ENCODE measurements at places on chromosomes 3 and 15.

DNA sequence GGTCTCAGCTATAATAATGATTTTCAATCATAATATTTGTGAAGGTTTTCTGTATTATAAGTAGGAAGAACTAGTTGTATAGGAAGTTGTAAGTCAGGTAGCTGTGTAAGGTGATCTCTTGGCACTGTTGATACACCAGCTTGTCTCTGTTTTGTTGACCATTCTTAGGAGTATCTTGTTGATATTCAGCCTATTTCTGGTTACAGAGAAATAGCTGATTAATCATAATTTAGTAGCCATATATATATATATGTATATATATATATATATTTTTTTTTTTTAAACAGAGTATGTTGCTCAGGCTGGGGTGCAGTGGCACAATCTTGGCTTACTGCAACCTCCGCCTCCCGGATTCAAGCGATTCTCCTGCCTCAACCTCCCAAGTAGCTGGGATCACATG lies 20.2 kb downstream of the AKAP13 start:
- no peak for DNase-seq

DNA sequence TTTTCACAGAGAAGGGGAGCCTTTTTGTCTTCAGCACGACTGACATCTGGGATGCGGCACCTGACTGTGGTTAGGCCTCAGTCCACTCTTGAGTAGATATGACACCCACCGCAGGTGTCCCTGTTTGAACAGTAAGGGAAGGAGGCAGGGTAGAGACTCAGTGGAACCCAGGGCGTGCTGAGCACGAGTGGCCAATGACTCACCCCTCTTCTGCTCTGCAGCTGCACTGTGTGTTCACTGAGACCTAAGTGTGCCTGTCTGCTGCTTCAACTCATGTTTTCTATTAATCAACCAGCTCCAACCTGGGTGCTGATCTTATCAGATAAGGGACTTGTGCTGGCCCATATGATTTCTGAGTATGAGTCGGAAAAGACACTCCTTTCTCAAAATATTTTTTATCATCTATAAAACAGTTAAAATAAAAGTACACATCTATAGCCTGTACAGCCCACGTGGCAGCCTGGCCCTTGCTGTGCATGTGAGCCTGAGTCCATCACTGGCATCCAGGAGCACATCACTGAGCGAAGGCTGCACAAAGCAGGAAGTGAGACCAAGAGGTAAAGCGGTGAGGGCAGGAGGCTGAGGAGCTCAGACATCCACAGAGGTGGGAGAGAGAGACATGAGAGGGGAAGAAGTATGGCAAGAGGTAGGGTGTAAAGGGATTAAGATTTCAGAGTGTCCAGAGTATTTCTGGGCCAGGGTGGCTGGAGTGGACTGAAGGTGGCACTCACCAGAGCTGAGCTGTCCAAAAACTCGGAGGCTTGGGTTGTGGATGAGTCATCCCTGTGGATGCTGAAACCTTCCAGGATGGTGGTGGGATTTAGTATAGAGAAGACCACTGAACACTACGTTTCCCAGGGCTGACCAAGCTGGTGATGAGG lies 49.2 kb downstream of the SLC41A3 start:
- DNase-seq: no peak

DNA sequence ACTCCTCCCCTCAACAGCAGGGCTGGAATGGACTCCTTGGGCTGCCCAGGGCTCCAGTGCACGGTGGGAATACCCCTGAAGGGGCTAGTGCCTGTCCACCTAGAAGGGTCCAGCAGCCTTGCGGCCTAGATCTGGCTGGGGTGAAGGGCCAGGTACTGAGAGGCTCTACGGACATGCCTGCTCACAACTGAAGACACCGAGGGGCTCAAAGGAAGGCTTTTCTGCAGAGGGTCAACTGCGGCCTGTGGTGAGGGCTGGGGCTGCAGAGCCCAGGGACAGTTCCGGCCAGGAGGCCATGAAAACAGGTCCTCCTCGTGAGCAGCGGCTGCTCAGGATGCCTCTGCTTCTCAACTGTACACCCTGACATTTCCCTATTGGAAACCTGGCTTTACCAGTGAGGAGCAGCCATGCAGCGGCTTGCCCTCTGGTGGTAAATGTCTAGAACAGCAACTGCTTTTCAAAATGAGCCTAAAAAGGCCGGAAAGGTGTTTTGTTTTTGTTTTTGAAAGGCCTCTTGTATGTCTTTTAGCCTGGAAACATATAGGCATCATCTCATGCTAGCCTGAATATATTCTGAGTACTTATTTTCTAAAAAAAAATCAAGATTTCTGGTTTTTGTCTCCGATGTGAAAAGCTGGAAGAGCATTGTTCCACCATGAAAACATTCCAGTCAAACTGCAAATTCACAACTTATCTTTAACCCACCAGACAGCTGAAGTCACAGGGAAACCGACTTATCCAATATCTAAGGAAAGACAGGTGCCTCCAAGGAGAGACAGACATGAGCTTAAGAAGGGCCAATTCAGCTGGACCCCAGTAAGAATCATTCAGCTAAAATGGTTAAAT lies 163.4 kb downstream of the KLF13 start:
- no peak for DNase-seq

DNA sequence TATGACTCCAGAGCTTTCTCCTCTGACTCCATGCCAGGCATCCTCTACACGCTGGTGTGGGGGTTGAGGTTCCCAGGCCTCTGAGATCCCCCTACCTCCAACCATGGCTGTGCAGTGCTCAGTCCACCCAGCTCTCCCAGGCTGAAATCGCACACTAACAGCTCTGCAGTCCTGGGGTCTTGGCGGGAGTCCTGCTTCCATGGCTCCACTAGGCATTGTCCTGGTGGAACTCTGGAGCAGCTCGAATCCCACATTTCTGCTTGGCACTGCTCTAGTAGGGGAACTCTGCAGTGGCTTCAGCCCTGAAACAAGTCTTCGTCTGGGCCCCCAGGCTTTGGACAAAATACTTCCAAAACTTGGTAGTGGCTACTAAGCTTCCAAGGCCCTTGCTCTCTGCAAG lies 50.7 kb downstream of the ROPN1B start:
- DNase-seq: no peak

DNA sequence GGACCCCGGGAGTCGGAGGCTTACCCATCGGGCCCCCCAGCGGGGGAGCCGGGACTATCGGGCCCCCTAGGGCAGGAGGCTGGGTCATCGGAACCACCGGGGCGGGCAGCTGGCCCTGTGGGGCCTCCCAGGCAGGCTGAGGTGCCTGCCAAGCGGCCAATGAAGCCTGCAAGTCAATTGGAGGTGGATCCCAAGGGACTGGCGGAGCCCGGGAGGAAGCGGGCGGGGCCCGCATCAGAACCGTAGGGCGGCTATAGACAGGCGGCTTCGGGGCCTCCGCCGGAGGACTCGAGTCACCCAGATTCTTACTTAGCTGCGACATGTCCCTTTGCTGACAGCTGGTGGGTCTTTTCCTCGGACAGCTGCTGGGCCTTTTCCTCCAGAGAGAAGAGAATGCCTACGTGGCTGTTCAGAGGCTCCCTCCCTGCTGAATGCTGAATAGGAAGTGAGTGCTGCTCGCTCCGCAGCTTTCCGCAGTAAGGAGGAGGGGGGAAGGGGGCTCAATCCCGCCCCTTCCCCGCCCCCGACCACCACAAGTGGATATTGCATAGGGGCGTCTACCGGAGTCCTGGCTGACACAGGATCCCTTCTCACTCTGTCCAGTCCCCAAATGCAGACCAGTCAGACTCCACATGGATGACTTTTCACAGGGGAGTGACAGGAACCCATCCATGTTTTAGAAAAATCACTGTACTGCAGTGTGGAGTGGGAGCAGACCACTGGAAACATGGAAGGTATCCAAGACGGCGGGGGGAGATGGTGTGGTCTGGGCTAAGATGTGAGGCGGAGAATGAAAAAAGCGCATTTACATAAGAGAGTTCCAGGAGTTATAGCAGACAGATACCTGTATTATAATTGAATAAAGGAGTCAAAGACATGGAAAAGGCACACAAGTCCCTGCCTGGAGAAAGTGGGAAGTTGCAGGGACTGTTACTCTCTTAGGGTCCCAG lies at the start of gene MAGEL2:
TSS of gene MAGEL2 (minus strand) at position 447 of the 950 bp plus-strand sequence. CDS start at position 322, 125 bp downstream.
- DNase-seq: no peak

DNA sequence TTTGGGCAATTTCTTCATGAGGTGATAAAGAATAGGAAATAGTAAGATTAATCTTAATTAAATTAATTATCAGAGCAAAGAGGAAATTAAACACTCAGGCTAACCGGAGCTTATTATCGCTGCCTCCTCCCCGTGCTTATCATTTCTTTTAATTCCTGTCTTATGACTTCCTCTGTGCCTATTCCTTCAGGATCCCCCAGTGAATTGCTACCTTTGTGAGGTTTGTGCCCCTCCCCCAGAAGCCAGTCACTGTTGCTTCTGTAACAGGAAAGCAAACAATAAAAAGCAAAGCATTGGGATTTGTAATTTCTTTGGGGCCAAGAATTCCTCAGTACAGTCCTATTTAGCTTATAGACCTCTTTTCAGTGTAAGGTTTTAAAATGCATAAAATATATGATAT lies 164.5 kb downstream of the CADPS start:
- no peak for DNase-seq

DNA sequence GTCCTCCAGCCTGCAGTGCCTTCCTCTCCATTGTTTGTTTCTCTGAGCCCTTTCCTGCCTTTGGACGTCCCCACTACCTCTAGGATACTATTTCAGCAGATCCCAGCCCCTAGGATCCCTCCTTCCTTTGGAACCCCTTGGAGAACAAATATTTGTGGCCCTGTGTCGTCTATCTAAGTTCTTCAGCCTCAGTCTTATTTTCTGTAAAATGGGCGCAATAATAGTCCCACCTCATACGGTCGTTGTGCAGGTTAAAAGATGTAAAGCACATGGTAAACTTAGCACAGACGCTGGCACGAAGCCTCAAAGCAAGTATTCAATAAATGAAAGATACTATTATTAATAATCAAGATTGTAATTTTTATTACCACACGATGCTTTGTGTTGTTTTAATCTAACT lies 122.0 kb downstream of the SV2B start:
- no peak for DNase-seq

DNA sequence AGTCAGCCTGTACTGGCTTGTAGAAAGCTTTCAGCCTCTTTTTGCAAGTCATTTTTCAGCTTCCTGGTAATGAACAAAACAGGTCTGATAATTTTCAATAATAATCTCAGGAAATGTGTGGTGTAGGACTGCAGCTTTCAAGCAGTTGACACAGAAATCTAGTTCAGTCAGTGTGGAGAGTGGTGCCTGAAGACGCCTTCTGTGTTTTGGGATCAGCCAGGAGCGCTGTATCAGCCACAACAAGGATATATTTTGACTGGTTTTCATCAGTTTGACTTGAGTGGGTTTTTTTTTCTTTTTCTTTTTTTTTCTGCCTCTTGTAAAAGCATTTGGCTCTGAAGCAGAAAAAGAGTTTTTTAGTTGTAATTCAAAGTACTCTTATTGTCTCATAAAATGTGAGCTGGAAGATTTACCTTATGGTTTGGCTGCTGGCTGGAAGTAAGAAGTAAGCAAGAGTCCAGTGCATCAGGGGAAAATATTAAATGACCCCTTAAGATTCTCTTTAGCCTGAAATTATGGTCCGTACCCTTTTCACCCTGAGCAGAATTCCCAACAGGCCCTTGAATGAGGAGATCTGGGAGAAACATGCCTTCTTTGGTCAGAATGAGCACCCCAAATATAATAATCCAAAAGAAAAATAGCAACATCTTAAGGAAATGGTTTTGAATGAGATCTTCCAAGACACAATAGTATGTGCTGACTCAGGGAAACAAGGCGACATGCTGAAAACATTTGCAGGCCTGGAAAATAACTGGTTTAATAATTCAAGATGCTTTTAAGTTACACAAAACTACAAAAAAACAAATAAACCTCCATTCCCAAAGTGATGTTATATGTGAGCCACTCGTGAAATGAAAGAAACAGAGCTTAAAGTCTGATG lies 332.7 kb upstream of the ADAMTS9 start:
- DNase-seq: no peak

DNA sequence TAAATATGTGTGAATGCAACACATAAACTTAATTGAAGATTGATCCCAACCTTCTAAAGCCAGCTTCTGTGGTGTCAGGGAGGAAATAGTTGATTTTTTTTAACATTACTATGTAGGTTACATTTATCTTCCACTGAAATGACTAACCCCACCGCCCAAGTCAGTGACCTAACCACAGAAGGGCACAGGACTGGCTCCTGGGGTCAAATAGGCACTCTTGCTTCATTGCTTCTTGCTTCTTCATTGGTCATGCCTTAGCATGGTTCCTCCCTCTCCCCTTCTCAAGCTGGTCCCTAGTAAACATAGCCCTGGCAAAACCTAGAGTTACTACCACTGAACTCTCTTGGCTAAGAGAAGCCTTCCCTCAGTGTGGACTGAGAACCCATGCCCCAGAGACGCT lies 12.3 kb downstream of the EIF1B start:
- DNase-seq: no peak

- DNase-seq: no peak
These were observed 410.8 kb upstream of the RASGRP1 start for GRCh38 chr15:38975282-38975990.

DNA sequence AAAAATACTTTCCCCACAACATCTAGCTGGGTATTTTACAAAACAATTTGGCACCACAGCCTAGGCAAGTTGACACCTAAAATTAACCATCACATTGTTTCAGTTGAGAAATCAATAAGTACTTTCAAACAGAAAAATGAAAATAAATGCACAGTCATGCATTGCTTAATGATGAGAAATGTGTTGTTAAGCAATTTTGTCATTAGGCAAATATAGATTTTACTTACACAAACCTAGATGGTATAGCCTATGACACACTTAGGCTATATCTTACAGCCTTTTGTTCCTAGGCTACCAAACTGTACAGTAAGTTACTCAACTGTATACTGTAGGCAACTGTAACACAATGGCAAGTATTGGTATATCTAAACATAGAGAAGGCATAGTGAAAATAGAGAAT lies 608.6 kb upstream of the BCHE start:
- DNase-seq: no peak

DNA sequence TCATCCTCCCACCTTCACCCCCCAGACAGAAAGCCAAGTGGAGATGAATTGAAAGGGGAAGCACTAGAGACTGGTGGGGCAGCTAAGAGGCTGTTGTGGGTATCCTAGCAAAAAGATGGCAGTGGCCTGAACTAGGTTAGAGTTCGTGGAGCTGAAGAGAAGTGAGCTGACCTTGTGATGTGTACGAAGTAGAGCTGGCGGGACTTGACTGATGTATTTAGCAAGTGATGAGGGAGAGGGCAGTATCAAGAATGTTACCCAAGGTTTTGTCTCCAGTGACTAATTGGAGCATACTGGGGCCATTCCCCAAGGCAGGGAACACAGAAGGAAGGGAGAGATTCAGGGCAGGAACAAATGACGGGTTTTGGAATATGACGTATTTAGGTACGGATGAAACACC lies 50.0 kb upstream of the CP start:
- no peak for DNase-seq

DNA sequence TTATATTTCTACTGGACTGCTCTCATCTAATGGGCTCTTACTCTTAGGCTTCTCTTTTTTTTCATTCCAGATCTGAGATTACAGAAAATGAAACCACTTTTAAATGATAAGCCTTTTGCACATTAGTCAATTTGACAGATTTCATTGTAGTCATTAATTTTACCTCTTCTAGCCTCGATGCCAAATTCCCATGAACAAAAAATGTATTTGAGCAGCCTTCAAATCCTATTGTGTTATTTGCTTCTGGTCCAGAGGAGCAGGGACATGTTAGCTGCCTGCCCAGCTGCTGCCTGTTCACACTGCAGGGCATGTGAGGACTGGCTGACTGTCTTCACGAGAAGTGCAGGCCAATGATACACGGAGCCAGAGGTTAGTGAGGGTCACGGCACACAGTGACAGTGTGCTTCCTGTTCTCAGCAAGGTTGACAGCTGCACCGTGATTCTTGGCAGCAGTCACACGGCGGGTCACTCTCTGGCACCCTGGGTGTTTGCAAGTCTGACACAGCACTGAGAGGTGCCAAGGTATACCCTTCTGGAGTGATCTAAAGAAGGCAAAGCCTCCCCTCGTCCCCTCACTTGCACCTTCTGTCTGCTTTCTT lies 40.8 kb downstream of the KAT2B start:
- DNase-seq: no peak
